ENCODE measurements at places on chromosomes 4 and X.

DNA sequence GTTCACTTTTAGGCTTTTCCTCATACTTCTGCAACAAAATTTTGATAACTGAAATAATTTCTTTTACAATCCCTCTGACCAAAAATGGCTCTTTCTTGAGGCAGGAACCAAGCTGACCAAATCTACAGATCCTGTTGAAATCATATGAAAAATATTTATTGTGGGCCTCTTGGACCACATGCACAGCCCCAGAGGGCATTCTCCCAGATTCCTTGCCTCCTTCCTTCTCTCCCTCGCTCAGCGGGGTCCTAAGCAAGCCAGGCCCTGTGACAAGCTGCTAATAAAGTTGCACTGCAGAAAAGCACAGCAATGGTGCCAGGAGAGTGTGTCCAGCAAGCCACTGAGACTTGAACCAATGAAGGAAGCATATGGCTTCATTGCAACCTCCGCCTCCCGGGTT lies 40.7 kb downstream of the PRDM5 start:
- no peak for DNase-seq

- no peak for DNase-seq
Measured at GRCh38 chr4:62135565-62136156, 935.5 kb downstream of the ADGRL3 start.

DNA sequence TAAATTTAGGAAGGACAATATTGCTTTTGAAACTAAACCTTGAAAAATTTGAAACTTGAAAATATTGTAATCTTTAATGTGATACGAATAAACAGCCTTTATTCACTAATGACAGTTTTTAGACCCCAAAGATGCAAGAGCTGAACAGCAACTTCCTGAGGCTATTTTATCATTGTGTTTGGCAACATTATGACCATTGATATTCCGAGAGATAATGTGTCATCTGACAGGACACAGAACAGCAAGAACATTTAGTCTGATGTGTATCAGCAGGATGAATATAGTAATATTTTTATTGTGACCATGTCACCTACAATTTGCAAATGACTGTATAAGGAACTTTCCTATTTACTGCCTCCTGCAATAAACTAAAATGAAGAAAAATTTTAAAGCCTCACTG lies 316.0 kb downstream of the ADAM29 start:
- no peak for DNase-seq

- DNase-seq, result no peak
Measured at GRCh38 chr4:143184217-143184502, 557 bp upstream of the USP38 start.

GRCh38 chr4:40957281-40957680 lies 207.5 kb downstream of the NSUN7 start:
- DNase-seq, result no peak

- DNase-seq, result peak; percentile 71
Measured at GRCh38 chr4:10456595-10457254, 501 bp downstream of the ZNF518B start.

- no peak for DNase-seq
Measured at GRCh38 chr4:84529169-84529751, 30.2 kb upstream of the NKX6-1 start.

- no peak for DNase-seq
Measured at GRCh38 chr4:88629826-88630225, 37.5 kb downstream of the HERC3 start.

DNA sequence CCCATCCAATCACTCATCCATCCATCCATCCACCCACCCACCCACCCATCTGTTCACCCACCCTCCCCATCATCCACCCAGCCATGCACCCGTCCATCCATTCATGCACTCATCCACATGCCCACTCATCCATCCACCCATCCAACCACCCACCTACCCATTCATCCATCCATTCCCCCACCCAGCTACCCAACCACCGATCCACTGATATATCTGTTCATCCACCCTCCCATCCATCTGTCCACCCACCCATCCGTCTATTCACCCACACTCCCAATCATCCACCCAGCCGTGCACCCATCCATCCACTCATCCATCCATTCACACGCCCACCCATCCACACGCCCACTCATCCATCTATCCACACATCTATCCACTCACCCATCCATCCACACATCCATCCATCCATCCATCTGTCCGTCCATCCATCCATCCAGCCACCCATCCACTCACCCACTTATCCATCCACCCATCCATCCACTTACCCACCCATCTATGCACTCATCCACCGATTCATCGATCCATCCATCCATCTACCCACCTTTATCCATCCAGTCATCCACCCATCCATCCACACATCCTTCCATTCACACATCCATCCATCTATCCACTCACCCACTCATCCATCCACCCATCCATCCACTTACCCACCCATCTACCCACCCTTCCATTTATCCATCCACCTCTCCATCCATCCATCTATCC lies 28.4 kb downstream of the ASMTL start:
- DNase-seq, result no peak

DNA sequence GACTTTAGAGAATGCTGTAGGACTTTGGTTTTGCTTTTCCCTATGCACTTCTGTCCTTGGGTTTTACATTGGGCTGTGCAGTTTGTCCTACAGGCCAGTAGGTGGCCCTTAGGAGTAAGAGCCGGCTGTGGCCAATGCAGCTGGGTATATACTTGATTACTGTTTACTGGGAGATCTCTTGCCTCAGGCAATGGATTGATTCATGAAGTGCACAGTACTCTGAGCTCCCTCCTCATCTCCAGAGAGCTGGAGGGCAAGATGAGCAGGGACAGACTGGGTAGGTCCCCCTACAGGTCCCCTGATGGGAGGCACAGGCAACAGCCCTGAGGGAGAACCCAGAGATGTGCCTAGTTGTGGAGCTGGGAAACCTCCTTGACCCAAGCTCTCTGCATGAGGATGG lies 103.8 kb upstream of the QRFPR start:
- no peak for DNase-seq

DNA sequence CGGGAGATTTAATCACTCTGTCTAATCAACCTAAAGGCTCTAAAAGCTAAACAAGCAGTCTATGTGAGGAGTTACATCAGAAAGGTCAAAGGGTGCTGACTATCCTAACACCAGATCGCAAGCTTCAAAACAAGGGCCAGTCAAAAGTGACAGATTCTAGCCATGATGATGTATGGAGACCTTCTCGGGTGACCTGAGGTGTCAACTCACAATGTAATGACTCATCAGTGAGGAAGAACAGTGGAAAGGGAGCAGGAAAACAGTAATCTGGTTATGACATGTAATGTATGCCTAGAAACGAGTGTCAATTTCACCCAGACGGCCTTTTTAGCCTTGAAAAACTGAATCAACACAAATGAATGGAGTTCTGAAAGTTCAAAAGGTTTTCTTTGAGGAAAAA lies 375.3 kb downstream of the IDS start:
- DNase-seq, result no peak

DNA sequence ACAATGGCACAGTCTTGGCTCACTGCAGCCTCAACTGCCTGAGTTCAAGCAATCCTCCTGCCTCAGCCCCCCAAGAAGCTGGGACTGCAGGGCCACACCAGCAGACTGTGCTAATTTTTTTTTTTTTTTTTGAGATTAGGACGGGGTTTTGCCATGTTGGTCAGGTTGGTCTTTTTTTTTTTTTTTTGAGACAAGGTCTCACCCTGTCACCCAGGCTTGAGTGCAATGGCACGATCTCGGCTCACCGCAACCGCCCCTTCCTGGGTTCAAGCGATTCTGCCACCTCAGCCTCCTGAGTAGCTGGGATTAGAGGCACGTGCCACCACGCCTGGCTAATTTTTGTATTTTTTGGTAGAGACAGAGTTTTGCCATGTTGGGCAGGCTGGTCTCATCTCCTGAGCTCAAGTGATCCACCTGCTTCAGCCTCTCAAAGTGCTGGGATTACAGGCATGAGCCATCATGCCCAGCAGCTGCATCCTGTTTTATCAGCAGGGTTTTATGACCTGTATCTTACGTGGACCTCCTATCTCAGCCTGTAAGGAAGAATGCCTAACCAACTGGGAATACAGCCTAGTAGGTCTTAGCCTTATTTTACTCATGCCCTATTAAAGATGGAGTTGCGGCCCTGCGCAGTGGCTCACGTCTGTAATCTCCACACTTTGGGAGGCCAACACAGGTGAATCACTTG lies 13.2 kb upstream of the MRPL1 start:
- no peak for DNase-seq

- no peak for DNase-seq
Measured at GRCh38 chrX:8288590-8288989, 117.5 kb upstream of the VCX2 start.

DNA sequence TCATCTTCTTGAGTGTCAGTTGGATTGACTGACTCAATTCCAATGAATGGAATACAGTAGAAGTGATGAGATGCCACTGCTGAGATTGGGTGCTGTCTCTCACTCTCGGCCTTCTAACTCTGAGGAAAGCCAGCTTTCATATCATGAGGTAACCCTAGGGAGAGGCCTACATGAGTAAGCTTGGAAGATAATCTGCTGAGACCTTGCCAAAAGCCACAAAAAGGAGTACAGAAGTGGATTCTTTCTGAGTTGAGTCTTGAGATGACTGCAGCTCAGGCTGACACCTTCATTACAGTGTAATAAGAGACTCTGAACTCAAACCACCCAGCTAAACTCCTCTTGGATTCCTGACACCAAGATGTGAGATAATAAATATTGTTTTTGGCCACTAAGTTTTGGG lies 537.4 kb upstream of the MAGEB18 start:
- no peak for DNase-seq

- DNase-seq, result peak; percentile 51
Measured at GRCh38 chrX:48468247-48468671, 1.8 kb downstream of the SLC38A5 start.

- no peak for DNase-seq
Measured at GRCh38 chr4:120447774-120448173, 381.1 kb upstream of the MAD2L1 start.

DNA sequence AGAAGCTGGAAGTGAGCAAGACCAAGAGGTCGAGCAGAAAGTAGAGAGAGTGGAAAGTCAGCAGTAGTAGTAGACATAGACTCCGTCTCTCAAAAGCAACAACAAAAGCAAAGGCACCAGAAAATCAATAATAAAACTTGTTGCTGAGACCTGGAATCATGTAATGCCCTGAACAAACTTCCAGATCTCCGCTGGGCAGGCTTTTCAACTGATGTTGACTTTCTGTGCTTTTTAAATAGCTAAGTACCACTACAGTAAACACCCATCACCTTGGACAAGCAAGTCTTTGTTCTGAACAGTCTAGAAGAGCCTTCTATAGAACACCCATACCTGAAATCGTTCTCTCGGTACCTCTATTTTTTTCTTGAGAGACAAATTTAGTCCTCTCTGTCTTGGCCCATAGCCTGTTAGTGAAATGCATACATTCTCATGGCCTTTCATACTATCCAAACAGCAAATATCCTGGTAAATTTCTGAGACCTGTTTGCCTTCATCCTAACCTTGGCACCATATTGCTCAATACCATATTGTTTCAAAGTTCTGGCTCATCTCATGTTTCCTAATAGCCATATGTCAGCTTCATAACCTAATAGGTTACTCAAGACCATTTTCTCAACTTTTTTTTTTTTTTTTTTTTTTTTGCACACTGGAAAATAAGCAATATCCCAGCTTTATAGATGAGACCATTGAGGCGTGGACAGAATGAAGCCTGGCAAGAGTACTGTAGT lies 200.6 kb upstream of the RBPJ start:
- DNase-seq, result no peak

- no peak for DNase-seq
Measured at GRCh38 chrX:81489987-81490386, 288.1 kb downstream of the SH3BGRL start.

GRCh38 chr4:47659342-47659741 lies 174.3 kb downstream of the ATP10D start:
- DNase-seq, result no peak

DNA sequence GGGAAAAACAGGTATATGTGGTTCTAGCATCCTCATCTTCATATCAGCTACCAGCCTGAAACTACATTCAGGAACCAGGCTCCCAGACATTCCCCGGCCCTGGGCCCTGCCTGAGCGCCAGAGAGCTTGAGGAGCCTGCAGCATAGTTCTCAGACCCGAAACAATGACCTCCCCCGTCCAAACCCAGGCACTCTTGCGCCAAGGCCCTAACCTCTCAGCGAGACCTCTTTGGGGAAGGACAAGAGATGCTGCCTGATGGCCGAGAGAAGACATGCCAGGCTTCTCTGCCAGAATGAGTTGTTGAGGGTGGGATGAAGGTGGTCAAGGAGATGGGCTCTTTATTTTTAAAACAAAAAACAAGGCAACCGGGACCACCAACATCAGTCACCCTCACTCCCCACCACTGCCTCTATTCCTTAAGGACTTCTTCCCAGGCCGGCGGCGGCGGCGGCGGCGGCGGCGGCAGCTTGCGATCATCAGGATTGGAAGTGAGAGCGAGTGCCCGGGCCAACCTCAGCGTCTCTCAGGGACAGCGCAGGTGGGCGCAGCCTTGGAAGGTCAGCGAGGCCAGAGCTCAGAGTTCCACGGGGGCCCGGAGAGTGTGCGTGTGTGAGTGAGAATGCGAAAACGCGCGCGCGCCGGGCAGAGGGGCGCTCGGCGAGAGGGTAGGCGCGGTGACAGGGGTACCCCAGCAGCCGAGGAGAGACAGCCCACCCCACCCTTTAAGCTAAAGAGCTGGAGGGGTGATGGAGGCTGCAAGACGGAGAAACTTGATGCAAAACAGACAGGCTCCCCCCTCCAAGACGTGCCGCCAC lies 601 bp downstream of the INPP4B start:
- no peak for DNase-seq

- no peak for DNase-seq
Measured at GRCh38 chrX:46819136-46819535, 17.7 kb upstream of the RP2 start.

GRCh38 chr4:16550531-16550930 lies 324.3 kb upstream of the TAPT1 start:
- DNase-seq, result no peak

DNA sequence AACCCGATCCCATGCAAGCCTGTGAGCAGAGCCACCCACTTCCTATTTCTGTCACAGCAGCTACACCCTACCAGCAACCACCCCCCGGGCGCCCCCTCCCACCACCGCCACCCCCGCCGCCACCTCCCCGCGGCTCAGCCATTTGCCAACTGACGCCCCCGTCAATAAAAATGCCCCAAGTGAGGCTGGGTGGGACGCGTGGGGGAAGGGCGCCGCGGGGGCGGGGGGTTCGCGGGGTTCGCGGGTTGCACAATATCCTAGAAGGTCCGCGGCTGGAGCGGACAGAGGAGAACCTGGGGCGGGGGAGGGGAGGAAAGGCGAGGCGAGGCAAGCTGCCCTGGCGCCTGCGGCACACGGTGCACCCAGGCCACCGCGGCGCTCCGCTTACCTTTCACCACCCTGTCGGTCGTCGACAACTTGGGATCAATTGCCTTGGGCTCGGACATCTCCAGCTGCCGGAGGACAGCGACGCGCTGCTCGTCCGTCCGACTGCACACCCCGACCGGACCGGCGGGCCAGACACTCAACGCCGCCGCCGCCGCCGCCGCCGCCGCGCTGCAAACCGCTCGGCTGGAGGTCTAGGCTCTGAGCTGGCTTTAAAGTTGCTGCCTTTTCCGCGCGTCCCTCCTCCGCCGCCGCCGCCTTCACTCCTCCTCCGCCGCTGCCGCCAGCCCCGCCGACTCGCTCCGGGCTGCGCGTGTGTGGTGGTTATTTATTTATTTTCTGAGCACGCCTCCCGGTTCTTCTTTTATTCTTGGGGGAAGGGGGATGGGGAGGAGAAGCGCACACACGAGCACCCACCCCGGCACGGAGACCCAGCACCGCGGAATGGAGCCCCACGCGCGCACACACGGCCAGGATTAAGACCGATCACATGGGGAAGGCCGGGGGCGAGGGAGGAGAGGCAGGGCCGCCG lies 717 bp downstream of the PPP3CA start:
- DNase-seq, result peak; percentile 32

GRCh38 chr4:182655340-182655739 lies 261.8 kb downstream of the DCTD start:
- no peak for DNase-seq

Data from activated CD4-positive, CD25-positive, alpha-beta regulatory T cell treated with anti-CD3 and anti-CD28 coated beads, Interleukin-2, amount 50 U/mL, for 72 hours (primary cell).